IPS DF 6.9 (cell line): ENCODE measurements at places on chromosomes 16 and 17.

GRCh38 chr16:71707199-71707598, 17.3 kb downstream of the PHLPP2 start:
- DNase-seq: no peak

DNA sequence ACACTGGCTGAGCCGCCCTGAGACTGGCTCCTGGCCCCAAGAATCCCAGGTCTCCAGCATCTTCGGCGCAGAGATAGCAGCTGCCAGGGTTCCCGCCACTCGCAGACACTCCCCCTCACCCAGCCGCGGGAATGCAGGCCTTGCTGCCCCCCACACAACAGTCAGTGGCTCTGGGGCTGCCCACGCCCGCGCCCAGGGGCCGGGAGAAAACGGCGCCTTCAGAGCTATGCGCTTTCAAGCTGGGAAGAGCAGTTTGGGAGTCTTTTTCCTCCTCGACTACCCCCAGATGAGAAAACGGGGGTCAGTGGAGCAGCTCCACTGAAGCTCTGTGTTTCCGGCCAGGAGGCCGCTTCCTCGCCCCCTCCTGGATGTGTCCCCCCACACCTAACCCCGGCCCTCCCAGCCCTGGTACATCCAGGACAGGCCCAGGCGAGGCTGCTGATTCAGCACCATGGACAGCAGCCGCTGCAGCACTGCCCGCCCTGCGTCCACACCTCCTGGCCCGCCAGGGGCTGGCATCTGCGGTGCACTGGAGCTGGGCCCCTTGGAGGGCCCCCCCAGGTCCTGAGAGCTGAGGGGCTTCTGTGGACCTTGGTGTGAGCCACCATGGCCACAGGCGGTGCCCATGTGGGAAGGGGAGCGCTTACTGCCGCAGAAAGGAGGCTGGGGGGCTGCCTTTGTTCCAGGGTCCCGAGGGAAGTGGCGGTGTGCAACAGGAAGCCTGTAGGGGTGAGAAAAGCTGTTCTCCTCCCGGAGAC, 35.7 kb downstream of the CACNA1H start:
- DNase-seq: peak; percentile 31

GRCh38 chr17:1169221-1169928, 10.4 kb downstream of the ABR start:
- no peak for DNase-seq

DNA sequence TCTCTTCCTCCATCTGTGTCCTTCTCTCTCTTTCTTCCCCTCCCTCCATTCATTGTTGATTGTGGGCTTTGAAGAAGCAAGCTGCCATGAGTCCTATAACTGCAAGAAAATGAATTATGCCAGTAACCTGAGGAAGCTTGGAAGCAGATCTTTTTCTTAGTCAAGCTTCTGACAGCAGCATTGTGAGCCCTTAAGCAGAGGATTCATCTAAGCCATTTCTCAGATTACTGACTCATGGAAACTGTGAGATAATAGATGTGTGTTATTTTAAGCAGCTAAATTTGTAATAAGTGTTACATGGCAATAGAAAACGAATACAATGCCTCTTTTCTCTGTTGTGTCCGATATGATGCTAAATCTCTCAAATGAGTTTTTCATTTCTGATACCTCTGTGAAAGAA, 1109.7 kb downstream of the CDH11 start:
- DNase-seq: no peak

- DNase-seq: no peak
These were observed 593.5 kb upstream of the SOX9 start for GRCh38 chr17:71527311-71527710.

- no peak for DNase-seq
These were observed 7.0 kb downstream of the IRX6 start for GRCh38 chr16:55330781-55331647.

DNA sequence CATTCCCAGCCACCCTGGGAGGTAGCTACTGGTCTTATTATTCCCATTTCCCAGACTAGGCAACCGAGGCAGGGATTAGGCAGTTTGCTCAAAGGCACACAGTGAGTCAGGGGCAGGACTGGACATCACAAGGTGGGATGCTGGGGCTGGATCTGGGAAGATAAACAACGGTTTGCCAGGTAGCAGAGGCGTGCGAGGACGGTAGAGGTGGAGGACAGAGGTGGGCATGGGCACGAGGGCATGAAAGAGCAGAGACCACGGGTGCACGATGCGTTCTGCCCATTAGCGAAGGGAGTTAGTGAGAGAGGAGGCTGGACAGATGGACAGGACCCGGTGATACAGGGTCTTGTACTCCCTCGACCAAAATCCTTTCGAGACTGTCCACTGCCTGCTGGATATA, 148.0 kb downstream of the SDK2 start:
- DNase-seq: no peak

- no peak for DNase-seq
These were observed 11.7 kb upstream of the MNT start for GRCh38 chr17:2412561-2413021.

GRCh38 chr16:84849751-84850150, 30.0 kb downstream of the CRISPLD2 start:
- no peak for DNase-seq

DNA sequence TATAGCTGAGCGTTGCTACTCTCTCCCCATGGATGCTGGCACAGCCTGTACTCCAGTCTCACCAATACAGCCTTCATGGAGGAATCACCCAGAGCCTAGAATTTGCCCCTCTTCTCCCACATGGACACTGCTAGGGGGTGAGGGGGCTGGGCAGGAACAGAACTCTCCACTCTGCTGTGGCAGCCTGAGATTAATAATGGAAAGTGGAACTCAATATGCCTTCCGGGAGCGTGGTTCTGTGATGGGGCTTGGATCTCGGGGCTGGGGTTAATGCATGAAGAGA, 1.2 kb downstream of the SLC9A5 start:
- DNase-seq: no peak

GRCh38 chr16:788399-789126, at the start of gene CHTF18:
Gene CHTF18, plus strand, starts transcription at chr16:788620. Its CDS starts 65 bp downstream, at chr16:788685.
- no peak for DNase-seq

GRCh38 chr17:12320286-12320685, 299.6 kb downstream of the MAP2K4 start:
- DNase-seq: no peak

DNA sequence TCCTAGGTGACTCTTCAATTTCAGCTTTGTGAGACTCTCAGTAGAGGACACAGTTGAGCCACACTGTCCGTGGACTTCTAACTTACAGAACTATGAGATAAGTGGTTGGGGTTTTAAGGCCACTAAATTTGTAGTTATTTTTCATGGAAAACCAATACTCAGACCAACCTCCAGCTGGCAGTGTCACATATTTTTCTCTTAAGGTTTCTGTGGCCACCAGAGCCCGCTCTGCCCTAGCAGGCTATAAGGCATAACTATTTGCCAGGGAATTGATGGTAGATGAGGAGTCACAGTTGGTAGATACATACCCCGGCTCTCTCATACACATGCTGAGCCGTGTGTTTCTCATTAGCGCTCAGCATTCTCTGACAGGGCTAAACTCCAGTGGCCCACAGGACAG, 336.8 kb upstream of the MON1B start:
- no peak for DNase-seq

DNA sequence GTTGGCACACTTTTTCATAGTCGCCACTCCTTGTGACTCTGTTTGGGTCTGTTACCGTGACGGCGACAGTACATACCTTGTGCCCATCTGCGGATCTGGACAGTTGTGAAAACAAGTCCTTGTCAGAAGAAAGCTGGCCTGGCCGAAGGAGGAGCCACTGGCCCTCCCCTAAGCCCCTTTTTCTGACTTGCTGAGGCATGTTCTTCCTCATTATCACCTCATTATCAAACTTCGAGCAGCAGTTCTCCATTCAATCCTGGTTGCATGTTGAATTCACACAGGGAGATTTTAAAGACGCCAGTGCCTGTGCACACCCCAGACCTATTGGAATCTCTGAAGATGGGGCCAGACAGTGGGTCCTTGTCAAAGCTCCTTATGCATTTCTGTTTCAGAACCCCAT, 61.1 kb downstream of the CYLD start:
- no peak for DNase-seq

GRCh38 chr17:4856937-4857314, 23.8 kb downstream of the MINK1 start:
- no peak for DNase-seq

- DNase-seq: no peak
These were observed 10.6 kb downstream of the CALCOCO2 start for GRCh38 chr17:48841395-48841831.

DNA sequence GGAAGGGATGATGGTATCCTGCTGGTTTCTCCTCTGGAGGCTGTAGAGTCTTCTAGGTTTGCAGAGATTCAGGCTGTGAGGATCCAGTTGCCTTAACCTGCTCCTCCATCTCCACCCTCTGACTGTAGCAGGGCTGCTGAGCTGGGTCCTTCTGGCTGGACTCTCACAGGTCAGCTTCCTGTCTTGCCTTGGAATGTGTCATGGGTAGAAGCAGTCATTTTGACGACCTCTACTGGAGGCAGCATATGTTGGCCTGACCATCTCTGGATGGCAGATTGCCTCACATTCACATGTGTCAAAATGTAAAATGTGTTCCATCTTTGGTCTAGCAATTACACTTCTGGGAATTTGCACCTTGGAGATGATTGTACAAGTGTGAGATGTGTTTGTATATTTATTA, 504.4 kb upstream of the EEF2KMT start:
- no peak for DNase-seq

DNA sequence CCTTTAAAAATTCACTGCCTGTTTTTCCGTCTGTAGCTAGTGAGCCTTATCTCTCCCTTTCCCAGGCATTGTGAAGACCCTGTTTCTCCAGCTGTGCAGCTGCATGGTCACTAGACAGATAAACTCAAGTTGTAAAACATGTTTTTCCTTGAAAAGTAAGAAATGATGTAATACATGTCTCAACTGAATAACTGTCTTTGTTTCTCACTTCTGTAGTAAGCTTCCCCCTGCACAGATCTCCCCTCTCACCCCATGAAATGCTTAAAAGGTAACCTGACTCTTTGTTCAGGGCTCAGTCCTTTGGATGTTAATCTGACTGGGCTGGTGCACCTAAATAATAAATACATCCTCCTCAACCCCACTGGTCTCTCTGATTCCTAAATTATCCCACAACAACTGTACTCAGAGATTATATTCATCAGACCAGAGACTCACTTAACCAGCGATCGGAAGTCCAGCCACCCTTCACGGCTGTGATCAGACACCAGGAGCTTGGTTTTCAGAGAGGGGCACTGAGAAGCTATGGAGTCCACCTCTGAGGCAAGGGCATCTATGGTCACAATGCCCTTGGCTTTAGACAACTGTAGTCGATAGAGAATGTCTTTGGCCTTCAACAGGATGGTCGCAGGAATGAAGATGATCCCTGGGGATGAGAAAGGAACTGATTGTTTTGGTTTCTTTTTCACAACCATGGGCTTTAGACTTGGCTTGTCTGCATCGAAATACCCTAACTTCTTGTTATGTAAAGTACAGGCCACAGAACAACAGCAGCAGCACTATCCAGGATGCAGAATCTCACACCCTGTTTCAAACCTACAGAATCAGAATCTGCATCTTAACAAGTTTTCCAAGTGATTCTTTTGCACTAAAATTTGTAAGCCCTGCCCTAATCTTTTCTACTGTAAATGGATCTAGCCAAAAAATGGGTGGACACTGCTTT, 15.4 kb downstream of the ACSM1 start:
- DNase-seq: no peak

DNA sequence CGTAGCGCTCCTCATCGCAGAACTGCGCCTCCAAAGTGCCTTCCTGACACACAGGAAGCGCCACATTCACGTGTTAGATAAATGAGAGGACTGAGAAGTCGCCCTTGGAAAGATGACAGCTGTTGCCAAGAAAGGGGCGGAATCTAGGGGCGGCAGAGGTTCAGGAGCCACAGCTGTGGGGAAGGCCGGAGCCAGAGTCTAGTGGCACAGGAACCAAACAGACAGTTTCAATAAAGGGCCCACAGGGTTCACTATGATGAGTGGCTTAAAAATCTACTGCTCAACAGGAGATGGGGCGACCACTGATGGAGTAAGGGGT, 4.7 kb downstream of the FLCN start:
- DNase-seq: no peak

DNA sequence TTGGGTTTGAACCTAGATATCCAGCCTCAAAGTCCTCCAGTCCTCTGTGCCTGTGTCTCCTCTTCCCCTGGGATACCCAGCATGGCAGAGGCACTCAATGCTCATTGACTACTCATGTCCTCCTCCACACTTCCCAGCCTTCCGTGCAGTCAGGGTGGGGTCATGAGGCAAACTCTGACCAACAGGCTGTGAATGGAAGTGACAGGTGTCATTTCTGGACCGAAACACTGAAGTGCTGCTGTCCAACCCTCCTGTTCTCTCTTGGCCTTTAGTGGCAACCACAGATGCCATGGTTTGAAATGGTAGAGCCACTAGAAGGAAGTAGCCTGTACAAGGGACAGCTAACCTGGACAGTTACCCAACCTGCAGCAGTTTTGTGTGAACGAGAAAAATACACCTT, 46.7 kb upstream of the MAP3K14 start:
- no peak for DNase-seq
